Fibroblast of mammary gland (primary cell): ENCODE measurements at places on chromosomes 7 and 10.

GRCh38 chr10:130108934-130109604, 1.6 kb downstream of the C10orf143 start:
- no peak for DNase-seq

GRCh38 chr10:68175949-68176348, 56.0 kb downstream of the ATOH7 start:
- DNase-seq: no peak

DNA sequence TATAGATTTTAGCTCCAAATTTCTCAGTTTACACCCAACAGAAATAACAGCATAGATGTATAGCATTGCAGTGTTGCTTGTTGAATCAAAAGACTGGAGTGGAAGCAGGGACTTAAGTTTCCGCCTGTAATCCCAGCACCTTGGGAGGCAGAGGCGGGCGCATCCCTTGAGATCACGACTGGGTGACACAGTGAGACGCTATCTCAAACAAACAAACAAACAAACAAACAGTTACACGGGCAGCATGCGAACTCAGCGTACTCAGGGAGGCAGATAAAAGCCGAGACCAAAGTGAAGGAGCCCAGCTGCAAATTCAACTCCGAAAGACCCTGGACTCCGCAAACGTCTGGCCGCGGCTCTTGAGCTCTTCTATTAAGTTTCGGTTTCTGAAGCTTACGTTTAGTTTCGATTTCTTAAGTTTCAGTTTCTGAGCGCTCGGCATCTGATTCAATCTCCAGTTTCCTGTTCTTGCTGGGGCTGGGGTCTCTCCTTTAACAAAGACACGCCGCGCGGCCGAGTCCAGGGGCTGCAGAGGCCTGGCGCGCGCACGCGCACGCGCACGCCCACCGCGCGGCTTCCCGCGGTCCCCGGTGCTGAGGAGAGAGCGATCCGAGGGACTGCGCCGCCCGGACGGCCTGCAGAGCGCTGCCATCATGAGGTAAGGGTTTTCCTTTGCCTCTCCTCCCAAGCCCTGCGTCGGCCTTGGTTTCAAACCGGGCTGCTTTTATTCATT, at the start of gene IFIT5:
TSS of gene IFIT5 (plus strand) at position 423 of the 733 bp plus-strand sequence. CDS start at position 654, 231 bp downstream.
- DNase-seq: peak; percentile 63

- DNase-seq: peak; percentile 53
Observed at GRCh38 chr7:158863611-158864506, 7.5 kb downstream of the DYNC2I1 start.

DNA sequence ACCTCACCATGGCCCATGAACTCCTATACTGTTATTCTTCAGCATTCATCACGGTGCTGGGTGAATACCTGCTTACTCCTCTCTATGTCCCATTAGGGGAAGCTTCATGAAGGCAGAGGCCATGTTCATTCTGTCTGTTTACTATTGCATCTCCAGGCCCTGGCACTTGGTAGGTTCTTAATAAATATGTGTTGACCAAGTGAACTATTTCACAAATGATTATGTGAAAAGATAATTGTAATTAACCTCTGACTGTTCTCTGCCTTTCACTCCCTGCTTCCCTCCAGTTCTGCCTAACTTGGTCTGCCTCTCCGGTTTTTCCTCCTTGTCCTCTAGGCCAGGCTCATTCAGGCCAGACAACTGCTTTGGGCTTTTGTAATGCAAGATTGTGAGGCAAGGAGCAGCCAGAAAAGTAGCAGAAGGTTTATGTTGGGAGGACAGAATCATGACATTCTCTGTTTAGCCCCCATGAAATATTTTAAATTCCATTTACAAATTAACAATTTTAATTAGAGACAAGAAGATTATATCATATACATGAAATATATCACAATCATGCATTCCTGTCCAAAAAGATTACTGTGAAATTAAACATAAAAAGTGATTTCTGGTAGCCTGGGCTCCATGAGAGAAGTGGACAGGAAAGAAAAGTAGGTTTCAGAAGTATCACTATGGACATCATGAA, 42.1 kb upstream of the PLXNA4 start:
- no peak for DNase-seq

DNA sequence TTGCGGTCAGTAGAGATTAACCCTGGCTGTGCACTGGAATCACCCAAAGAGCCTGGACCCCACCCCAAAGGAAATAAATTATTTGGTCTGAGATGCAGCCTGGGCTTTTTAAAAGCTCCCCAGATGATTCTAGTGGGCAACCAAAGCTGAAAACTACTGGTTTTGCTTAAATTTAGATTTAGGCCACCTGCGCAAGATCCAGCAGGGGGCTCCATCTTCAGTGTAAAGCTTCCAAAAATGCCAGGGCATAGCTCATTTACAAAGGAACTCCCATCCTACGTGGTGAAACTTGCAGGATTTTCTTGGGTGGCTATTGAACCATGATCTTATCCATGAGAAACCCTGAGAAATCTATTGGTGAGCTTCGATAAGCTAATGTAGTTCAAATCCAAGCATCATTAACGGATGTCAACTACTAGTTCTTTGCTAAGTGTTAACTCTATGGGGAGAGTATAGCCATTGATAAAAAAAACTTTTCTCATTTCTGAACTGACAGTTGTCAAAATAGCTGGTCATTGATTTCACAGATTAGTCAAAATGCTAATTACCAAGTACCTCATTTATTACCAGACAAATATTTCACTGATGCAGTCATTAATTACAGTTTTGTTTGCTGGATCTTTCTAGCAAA, 315.3 kb downstream of the LHFPL3 start:
- peak; percentile 18 for DNase-seq

- no peak for DNase-seq
Observed at GRCh38 chr7:41881331-41882130, 178.6 kb upstream of the INHBA start.

DNA sequence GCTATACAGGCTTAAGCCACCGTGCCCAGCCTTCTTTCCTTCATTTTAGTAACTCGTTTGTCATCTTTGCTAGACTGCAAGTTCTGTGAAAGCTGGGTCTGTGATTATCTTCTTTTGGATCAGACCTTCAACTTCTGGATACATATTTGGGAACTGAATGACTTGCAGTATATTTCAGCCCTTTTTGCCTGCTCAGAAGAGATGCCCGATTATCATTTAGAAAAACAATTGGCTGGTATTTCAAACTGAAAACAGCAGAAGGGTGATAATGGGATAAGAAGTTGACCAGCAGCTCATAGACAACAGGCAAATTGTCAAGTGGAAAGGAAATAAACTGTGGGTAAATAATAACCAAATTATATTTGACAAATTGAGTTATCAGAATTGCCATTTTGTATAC, 14.6 kb downstream of the RSBN1L start:
- DNase-seq: no peak

- no peak for DNase-seq
Observed at GRCh38 chr10:78177491-78178185, 144.0 kb downstream of the RPS24 start.

- DNase-seq: peak; percentile 33
Observed at GRCh38 chr7:99579956-99580777, 17.9 kb upstream of the TMEM225B start.

DNA sequence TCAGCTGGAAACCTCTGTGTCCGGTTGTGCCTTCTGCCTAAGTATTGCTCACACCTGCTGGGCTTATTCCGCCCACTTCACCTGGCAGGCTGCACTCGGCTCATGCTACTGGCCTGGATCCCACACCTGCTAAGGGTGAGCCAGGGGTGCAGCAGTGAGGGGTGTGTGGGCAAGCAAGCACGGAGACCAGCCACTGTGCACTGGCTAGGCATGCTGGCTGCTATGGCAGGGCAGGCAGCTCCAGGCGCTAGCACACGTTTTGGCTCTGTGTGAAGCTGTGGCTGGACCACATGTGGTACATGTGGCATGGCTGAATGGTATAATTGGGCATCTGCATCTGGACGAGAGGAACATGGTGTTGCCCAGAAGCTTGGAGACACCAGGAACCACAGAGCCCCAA, 940.7 kb downstream of the NRG3 start:
- no peak for DNase-seq

GRCh38 chr10:112203328-112204076, 19.9 kb upstream of the GPAM start:
- DNase-seq: peak; percentile 50

GRCh38 chr7:77430927-77431326, 14.8 kb upstream of the GSAP start:
- DNase-seq: no peak

GRCh38 chr10:62637249-62638061, 167.1 kb upstream of the ADO start:
- peak; percentile 44 for DNase-seq

DNA sequence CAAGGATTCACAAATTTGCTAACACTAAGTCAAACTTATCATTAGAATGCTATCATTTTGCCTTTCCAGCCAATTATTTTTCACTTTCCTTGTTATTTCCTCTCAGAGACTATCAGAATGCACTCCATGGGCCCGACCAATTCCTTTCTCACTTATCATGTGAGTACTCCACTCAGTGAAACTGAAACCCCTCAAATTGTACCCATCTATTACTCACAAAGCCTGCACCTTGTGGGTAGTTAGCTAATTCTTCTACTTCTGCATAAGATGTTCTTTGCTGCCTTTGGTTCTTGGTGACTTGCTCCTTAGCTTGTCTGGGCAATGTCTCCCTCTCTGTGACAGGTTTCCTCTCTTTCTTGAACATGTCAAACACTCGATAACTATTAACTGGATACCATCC, 35.2 kb upstream of the MBL2 start:
- DNase-seq: no peak
